ENCODE measurements at places on chromosomes 2 and 18.
A peak's percentile ranks its signal among the peaks of the same experiment; 100 is the strongest.

- no peak for DNase-seq
These were observed 93.5 kb upstream of the NDUFV2 start for GRCh38 chr18:9008709-9009635.

- DNase-seq = no peak
These were observed 53.9 kb upstream of the RAB27B start for GRCh38 chr18:54774423-54774822.

GRCh38 chr2:47288864-47289263 lies 114.1 kb upstream of the MSH2 start:
- DNase-seq = peak; percentile 72

DNA sequence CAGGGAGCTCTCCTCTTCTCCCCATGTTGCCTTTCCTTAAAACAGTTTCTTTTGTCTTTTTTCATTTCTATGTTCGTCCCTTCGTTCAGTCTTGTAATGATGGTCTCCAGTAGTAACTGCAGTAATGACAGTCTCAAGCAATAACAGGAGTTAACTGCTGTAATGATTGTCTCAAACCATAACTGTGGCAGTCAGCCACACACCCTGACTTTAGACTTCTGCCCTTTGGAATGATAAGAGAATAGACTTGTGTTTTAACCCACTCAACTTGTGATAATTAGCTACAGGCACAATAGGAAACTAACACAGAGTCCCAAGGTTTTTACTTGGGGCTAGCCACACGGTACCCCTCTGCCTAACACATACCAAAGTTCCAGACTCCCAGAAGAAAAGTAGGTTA lies 12.1 kb downstream of the TMEM131 start:
- no peak for DNase-seq

- peak; percentile 8 for DNase-seq
These were observed 674.5 kb downstream of the KCNJ3 start for GRCh38 chr2:155372969-155373368.

- no peak for DNase-seq
These were observed 71.4 kb upstream of the CXCR4 start for GRCh38 chr2:136189221-136189782.

GRCh38 chr2:201127570-201127969 lies 11.6 kb downstream of the CFLAR start:
- peak; percentile 81 for DNase-seq

- no peak for DNase-seq
These were observed 335.0 kb downstream of the RPRM start for GRCh38 chr2:153143540-153143939.

GRCh38 chr2:241546771-241547498 lies 11.6 kb upstream of the BOK start:
- peak; percentile 96 for DNase-seq

DNA sequence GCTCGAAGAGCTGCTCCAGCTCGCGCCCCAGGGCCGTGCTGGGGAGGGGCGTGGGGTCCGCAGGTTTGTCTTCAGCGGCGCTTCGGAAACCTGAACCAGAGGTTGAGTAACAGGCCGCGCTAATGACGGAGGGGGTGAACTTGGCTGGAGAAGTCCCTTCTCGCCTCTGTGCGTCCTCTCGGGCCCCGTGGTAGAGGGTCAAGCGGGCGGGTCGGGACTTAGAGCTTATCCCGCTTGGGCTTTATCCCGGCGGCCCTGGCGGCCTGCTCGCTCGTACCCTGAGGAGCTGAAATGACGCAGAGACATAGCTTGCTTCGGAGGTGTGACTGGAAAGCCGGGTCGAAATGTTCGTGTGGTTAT lies 479 bp downstream of the RNMT start:
- peak; percentile 62 for DNase-seq

DNA sequence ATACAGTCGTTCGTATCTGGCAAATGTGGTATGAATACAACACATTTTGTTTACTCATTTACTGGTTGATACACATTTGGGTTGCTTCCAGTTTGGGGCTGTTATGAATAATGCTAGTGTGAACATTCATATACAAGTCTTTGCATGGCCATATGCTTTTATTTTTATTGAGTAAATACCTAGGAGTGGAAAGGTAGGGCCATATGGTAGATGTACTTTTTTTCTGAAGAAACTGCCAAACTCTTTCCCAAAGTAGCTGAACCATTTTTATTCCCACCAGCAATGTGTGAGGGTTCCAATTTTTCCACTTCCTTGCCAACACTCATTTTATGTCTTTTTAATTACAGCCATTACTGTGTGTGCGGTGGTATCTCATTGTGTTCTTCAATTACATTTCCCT lies 496.2 kb upstream of the NRXN1 start:
- DNase-seq = no peak

GRCh38 chr2:171999161-171999560 lies 592 bp upstream of the METAP1D start:
- no peak for DNase-seq

DNA sequence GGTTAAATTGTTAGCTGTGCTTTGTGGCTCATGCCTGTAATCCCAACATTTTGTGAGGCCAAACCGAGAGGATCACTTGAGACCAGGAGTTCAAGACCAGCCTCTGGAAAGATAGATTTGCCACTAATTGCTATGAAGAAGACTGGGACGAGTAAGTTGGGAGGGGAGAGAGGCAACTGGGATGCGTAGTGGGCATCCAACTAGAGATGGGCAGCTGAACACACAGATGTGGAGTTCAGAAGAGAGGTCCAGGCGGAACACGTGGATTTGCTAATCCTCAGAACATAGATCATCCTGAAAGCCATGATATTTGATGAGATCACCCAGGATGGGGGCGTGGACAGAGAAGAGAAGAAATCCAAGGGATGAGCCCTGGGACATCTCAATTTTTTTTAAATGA lies 48.7 kb downstream of the CYP26B1 start:
- no peak for DNase-seq

DNA sequence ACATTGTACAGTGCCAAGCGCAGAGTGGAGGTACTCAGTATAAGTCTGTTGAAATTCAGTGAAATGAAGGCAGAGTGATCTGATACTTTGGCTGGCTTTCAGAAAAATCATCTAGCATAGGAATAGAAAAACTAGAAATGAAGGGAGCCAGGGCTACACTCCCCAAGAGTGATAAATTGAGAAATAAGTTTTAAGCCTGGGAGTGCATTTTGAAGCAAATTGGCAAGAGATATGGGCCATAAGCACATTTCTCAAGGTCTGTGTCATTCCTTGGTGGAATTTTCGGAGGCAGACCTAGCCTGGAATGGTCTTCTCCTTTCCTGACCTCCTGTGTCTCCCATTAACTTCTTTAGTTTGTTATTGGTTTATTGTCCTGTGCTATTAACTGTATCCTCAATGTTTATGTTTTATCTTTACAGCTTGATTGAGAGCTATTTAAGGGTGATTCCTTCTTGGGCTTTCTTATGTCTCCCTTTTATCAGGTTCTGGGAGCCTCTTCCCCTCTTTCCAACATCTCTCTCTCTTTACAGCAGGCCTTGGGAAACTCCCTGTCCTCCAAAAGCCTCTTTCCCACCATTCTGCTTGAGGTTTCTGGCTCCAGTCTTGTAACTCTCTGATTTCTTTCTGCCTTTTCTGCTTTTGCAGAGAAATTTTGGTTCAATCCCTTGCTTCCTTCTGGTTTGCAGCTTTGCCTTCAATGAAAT lies 649.5 kb downstream of the SLC4A3 start:
- peak; percentile 31 for DNase-seq

DNA sequence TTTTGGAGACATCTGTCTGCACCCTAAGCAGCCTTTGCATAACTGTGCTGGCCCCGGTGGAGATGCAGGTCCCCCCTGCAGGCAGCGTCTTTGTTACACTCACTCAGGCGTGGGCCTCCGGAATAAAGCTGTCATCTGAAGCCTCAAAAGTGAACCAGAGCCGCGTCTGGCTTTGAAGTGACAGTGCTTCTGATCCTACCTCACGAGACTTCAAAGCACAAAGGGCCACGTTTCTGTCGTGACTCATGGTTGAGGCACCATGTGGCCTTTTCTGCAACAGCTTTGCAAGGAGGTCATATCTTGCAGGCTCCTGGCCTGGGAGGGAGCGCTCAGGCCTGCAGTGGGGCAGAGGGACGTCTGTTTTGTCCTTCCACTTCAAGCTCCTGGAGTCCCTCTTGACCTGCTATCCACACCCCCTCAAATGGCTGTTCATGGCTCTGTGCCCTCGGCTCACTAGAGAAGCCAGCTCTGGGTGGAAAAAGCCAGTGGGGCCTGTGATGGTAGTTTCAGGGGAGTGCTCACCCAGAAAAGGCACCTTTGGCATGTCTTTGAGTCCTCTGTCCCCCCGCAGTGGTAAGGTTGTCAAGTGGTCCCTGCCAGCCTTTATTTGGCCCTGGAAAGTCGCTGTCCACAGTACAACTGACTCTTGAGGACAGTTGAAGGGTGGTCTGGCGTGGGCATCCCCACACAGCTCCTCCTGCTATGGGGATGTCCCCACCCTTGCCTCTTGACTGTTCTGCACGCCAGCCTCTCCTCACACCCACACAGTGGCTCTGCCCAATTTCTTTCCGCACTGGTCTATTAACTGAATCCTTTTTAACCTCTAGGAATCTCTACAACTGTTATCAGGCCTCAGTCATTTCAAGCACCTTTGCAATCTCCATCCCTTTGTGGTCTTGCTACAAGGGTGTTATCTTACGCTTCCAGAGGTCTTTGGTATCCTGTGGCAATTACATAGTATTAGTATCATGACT lies 19.3 kb downstream of the GPR55 start:
- peak; percentile 40 for DNase-seq

GRCh38 chr2:3100386-3100785 lies 277.2 kb downstream of the EIPR1 start:
- DNase-seq = no peak

GRCh38 chr2:102235491-102235890 lies 48.7 kb downstream of the IL1RL2 start:
- DNase-seq = peak; percentile 18

GRCh38 chr18:61426492-61427053 lies 93.3 kb downstream of the CDH20 start:
- no peak for DNase-seq

GRCh38 chr18:32770666-32771168 lies 2.1 kb downstream of the KLHL14 start:
- no peak for DNase-seq

DNA sequence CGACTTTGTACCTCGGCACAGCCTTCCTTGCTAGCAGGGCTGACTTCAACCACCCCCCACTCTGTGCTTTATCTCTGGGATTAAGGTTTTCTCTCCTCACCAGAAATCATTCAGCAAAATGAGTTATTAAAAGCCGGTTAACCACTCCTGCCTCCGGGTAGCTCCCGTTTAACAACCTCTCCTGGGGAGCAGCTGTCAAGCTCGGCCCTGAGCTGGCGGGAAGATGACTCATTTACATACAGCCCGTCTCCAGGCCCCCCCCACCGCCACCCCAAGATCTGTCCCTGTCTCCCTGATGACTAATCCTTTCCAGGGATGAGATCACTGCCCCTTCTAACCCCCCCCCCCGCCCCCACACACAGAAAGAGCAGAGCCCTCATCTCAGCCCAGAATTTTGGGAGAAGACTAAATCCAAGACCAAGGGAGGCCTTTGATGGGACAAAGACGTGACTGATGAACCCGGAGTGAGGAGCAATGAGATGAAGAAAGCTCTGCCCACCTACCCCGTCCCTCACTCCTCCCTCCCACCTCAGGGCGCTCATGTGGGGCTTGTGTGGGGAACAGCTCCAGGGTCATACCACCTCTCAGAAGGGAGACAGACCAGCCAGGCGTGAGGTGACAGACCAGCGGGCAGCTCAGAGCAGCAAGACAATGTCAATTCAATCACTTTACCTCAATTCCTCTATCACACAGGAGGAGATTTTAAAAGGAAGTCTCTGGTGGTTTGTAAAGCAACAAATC lies 131.4 kb downstream of the MSH2 start:
- DNase-seq = peak; percentile 85

DNA sequence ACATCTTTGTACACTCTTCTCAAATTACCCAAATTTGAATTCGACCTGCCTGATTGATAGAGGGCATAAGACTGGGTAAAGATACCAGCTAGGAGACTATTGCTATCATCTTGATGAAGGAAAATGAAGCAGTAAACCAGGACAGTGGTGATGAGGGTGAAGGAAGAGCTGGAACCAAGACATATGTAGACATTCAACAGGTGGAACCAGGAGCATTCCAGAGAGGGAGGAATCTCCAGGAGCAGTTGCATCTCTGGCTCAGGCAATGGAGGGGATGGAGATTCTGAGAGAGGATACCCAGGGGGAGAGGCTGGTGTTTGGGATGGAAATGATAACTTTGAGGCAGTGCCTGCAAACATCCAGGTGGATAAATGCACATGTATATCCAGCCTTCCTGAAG lies 41.6 kb downstream of the SDC1 start:
- no peak for DNase-seq

GRCh38 chr2:211836409-211836808 lies 702.2 kb downstream of the ERBB4 start:
- DNase-seq = peak; percentile 28

- DNase-seq = no peak
These were observed 91.6 kb upstream of the TANK start for GRCh38 chr2:161068670-161069069.

DNA sequence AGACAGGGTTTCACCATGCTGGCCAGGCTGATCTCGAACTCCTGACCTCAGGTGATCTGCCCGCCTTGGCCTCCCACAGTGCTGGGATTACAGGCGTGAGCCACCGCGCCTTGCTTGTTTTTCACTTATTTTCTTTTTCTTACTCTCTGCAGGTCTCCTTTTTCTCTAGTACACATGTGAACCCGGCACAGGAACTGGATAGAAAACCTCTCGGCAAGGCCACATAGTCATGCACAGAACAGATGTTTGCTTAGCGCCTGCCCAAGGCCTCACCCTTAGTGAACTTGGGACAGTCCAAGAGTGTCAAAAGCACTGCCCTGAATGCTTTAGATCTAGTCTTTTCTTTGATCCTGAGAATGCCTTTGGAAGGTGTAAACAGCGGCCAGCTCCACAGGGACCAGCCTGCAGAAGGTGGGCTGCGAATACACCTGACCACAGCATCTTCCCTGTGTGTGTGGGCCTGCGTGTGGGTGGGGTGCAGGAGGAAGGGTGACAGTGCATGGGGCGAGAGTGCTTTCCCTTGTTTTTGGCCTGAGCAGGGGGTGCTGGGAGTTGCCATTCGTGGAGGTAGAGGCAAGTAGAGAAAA lies 27.0 kb downstream of the IMPA2 start:
- no peak for DNase-seq

DNA sequence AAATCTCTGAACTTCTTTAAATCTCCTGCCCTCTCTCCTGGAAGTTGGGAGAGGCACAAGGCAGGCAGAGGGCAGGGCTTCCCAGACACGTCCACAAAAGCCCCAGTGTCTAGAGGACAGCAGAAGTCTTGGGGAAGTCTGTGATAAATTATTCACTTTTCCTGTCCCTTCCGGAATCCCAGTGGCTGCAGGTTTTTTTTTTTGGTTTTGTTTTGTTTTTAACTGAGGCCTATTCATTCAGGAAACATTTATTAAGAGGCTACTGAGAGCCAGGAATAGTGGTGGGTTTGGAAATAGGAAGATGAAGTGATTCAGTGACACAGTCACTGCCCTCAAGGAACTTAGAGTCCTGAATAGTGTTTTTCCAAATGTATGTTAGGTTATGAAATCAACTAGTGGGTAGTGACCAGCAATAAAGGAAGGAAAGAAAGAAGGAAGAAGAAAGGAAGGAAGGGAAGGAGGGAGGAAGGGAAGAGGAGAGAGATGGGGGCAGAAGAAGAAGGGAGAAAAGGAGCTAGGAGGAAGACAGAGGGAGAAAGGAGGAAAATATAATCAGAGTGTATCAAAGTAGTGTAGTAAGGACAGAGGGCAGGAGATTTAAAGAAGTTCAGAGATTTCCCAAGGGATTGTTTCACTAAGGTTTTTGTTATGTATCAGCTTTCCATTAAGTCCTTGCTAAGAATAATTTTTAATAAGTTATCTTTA lies 98.9 kb upstream of the ZFP36L2 start:
- peak; percentile 66 for DNase-seq

All from kidney tubule cell (primary cell).